ENCODE measurements at places on chromosomes 1 and 21.
A peak's percentile ranks its signal among the peaks of the same experiment; 100 is the strongest.

GRCh38 chr1:37602750-37603694 lies 7.3 kb upstream of the GNL2 start:
- DNase-seq = no peak

- DNase-seq = peak; percentile 77
Observed at GRCh38 chr1:44707112-44707881, 23.7 kb downstream of the RNU5D-1 start.

GRCh38 chr1:184010788-184011187 lies 26.7 kb downstream of the COLGALT2 start:
- no peak for DNase-seq

DNA sequence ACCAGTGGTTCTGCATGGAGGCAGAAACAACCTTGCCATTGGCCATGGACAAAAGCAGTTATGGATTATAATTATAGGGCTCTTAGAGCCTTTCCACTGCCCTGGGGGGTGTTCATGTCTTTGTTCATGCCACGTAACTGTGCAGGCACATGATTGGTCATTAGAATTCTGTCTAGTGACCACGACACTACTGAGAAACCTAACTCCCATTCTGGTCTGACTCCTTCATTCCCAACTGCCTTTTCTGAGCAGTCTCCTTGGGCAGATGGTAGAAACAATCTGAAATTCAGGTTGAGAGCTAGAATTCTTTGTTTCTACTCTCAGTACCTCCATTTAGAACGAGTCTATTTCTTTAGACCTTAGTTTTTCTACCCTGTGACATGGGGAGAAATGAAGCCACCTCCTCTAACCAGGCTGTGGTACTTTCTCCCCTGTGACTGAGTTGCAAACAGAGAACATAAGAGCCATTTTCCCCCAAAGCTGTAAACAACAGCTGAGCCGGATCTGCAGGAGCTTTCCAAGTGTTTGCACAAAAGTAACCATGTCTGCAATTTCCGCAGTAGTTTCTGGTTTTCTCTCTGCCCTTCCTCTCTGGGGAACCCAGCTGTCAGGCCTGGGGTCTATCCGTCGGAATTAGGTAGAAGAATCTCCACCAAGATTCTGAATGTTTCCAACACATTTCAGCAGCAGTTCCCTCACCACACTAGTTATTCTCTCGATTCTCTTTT lies 37.7 kb upstream of the IPO9 start:
- no peak for DNase-seq

DNA sequence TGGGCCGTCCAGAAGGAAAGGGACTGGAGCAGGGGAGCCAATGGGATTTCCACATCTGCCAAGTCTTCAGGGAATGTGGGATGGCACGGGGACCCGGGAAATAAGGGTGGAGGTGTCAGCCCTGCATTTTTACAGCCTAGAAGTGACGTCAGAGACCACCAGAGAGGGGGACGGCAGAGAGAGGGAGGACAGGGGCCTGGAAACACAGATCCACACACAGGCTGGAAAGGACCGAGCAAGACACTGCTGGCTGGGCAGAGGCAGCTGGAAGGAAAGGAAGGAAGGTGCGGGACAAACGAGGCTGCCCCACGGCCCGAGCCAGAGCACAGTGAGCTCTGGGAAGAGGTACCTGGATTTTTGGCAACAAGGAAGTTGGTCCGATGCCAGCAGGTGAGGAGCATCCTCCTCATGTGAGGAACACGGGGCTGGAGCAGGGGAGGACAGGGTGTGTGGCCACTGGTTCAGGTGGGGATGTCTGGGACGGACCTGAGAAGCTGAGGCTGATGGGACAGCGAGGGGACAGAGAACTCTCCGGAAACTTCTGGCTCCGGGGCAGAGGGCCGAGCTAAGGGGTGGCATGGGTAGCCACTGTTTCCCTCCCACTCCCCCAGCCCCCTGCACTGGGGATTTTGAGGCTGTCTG lies 138.3 kb downstream of the PGBD5 start:
- no peak for DNase-seq

GRCh38 chr1:95542936-95543335 lies 308.9 kb downstream of the RWDD3 start:
- no peak for DNase-seq

DNA sequence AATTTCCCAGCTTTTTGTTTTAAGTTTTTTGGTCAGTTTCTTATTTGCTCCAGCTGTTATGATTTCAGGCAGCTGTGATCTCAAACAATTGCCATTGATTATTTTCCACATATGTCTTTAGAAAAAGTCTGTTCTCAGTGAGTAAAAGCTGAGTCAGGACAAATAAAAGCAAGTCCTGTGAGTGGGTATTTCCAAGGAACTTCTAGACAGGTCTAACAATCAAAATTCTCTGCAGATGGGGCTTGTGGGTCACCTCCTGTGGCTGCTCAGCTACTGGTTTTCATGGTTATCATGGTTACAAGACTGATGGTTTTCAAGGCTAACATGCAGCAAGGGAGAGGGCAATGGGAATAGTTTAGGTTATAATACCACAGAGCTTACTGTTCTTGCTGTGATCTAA lies 585.7 kb downstream of the LMO4 start:
- DNase-seq = no peak

DNA sequence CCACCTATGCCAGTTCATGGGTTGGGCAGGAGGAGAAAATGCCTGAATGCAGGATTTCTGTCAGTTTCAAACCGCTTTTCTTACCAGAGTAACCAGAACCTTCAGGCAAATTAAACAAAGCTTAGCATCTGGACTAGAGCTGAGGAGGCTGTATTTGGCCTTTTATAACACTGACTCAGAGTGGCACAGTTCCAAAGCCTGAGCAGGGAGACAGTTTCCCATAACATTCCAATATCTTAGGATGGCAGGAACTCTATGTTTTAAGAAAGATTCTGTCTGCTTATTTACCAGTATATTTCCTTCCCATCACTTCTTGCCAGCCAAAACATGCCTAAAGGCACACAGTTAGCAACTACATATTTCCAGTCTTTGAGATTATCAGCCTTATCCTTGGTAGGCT lies 46.8 kb downstream of the UBR4 start:
- peak; percentile 73 for DNase-seq

DNA sequence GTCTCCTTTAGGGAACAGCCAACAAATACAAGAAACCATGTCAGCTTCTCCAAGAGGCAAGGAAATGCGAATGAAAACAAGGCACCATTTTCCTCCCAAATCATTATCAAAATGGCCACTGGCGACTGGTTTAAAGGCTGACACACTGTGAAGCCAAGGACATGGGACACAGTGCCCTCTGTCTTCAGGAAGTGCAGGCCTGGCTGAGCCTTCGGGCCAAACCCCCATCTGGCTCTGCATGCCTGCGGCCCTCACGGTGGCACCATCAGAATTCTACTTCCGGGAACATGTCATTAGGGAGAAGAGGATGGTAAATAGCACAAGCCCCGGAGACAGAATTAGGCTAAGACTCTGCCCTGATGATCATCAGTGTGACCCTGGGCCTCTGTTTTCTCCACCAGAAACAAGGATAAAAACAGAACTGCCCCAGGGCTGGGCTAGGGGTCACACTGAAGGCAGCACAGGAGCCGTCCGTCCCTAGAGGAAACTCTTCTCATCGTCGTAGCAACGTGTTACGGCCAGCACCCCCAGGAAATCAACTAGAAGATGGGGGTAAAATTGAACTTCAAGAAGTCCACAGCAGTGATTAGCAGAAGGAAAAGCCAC lies 103.5 kb downstream of the NPHP4 start:
- no peak for DNase-seq

- DNase-seq = no peak
Observed at GRCh38 chr1:163655565-163655964, 333.8 kb downstream of the NUF2 start.

DNA sequence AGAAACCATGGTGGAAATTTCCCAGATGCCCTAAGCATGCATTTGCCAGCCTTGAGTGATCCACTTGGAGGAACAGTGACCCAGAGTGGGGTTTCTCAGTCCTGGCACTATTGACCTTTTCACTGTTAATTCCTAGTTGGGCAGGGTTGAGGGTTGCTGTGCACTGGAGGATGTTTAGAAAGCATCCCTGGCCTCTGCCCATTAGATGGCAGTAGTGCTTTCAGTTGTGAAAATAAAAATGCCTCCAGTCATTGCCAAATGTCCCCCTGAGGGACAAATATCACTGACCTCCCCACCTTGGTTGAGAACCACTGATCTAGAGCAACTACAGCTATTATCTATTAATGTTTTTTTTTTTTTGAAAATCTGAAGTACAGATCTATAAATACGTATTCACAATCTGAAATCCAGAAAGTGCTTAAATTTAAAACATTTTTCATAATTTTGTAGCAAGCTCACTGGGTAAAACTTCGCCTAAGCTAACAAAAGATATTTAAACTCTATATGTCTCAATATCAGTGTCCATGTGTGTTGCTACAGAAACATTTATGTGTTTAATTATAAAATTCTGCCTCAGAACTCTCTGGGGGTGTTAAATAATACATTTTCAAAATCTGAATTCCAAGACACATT lies 27.3 kb downstream of the F3 start:
- no peak for DNase-seq

DNA sequence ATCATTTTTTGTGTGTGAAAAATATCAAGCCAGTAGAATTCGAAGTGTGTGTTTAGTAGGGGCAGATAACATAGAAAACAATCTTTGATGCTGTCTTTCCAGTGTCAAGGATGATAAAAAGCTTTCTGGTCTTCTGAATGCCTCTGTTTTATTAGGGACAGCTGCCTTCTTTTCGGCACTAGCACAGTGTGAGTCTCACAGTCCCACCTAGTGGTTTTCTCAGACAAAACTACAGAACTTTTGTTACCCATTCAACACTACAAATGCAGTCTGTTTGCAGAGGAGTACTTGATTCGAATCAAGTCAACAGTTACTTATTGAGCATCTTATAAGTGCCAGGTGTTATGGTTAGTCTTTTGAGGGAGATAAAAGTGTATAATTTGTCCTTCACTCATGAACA lies 30.6 kb upstream of the MCOLN3 start:
- no peak for DNase-seq

GRCh38 chr1:204712708-204713430 lies 27.3 kb upstream of the LRRN2 start:
- DNase-seq = no peak

DNA sequence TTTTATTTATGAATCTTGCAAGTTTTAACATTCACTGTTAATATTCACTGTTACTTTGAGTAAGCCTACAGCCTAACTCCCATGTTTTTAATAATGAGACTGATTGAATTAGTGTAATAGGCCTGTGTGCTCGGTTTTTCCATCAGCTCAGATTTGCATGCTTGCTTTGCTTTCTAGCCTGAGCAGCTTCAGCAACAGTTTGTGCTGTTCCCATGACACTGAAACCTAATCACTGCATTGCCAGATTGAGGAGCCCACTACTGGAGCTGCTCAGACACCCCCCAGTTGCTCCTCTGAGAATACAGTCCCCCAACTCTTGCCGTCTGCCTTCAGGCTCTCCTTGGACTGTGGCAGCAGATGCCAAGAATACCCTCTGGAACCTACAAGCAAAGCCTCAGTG lies 695.4 kb downstream of the BRINP3 start:
- DNase-seq = no peak

DNA sequence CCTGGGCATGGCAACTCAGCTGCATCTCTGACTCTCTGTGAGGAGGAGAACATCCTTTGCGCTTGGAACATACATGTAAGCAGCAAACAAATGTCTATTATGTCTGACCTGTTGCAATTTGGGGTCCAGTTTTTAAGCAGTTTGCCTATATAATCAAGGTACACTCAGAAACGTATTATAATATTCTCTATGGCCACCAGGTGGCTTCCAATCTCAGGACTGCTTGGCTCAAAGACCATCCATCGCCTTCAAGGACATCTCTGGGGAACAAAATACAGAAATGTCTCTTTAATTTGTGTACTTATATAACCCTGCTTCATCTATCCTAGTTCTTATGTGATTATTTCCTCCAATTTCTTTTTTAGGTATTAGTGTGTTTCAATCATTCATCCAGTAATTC lies 227.2 kb downstream of the OLFM3 start:
- DNase-seq = no peak

- no peak for DNase-seq
Observed at GRCh38 chr1:34156739-34157138, 8.3 kb downstream of the CSMD2 start.

DNA sequence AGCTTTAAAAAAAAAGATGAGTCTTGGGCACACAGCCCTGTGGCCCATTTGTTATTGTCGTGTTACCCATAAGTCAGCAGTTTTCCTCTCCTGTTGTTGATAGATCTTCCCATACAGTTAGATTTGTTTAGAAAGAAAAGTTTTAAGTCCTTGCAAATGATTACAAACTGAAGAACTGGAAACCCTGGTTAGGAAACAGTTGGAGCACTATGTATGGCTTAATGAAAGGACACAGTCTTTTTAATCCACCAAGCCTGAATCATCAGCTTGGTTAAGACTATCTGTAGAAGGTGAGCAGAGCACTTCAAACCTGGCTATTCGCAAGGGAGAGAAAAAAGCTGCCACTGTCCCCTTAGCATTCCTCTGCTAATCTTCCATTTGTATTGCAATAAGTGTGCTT lies 241.0 kb downstream of the DISC1 start:
- DNase-seq = no peak

DNA sequence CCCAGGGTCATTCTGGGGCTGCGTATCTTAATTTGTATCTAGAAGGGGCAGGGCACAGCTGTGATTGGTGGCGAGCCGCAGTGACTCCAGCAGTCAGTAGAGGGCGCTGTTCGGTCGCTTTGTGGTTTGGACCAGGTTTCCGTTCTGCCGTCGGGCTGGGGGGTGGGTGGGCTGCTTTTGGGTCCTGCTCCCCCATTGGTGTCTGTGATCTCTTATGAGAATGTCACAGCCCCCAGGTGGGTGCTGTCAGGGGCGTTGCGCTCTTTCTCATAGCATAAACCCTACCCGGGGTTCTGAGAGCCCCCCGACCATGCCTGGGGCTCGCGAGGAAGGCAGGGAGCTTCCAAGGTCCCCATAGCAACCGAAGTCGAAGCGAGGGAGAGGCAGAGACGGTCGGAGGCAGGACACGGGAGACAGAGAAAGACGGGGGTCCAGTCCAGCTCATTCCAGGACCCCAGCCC lies 5.4 kb downstream of the TFF3 start:
- DNase-seq = no peak

GRCh38 chr1:162498496-162498810 lies 835 bp downstream of the UHMK1 start:
- no peak for DNase-seq

DNA sequence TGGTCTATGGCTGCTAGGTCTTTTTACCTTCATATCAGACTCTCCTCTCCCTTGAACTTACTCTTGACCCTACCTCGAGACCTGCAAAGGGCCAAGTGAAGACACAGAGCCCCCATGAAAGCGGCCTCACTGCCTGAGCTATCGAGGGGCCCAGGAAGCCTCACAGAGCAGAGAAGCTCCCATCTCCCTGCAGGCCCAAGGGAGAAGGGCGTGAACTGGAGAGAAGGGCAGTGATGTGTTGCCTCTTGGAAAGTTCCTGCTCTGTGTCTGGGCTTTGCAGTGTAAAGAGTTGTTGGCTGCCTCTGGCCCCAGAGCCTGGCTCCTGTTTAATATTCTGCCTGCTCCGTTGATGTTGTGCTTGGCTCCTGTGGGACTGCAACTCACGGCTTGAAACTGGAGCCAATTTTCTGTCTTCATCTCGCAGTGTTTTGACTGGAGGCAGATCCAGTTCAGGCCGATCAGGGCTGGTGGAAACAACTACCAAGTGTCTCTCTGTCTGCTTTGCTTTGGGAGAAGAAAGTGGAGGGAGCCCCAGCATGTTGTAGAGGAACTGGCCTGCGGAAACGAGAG lies 4.3 kb downstream of the SERTAD4 start:
- no peak for DNase-seq

All from AG04449 (cell line).